Gastroesophageal sphincter (tissue), 4 donors: ENCODE measurements at places on chromosomes 12 and 14.

DNA sequence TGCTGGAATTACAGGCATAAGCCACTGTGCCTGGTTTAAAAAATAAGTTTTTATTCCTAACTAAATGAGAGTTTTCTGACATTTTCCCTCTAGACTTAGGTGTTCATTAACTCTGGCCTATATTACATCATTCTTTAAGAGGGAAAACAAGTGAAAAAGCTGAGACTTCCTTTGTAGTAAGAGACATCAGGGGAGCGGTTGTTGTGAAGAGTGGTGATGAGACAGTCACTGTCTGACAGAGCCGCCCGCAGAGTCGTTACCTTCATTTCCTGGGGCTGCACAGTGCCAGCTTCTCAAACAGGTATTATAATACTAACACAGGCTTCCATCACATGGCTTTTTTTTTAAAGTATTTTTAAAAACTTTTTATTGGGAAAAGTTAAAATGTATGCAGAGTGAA is 19.7 kb upstream of the TDRD9 start:
- no peak for ATAC-seq

GRCh38 chr14:53927171-53927570 is 29.5 kb downstream of the BMP4 start:
- ATAC-seq = no peak

GRCh38 chr12:32116897-32117296 is 10.2 kb downstream of the BICD1 start:
- no peak for ATAC-seq

DNA sequence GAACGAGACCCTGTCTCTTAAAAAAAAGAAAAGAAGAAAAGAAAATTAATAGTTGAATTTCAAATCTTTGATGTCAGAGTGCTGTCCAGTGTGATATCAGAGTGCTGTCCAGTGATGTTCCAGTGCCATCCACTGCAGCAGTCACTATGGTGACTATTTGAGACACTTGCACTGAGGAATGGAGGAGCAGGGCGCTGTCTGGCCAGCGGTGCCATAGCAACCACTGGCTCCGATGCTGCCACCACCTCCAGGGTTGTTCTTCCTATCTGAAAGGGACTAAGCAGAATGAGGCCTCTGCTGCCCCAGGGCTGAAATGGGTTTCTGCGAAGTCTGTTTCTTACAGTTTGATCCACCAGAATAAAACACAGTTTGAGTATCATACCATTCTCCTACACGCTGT is 272.9 kb downstream of the NUAK1 start:
- ATAC-seq = no peak
